ENCODE measurements at places on chromosomes 3 and 15. TPM values are rescaled to one million over a fixed set of nuclear protein-coding genes. Genes with fewer than 3 reads are reported as not detected.

DNA sequence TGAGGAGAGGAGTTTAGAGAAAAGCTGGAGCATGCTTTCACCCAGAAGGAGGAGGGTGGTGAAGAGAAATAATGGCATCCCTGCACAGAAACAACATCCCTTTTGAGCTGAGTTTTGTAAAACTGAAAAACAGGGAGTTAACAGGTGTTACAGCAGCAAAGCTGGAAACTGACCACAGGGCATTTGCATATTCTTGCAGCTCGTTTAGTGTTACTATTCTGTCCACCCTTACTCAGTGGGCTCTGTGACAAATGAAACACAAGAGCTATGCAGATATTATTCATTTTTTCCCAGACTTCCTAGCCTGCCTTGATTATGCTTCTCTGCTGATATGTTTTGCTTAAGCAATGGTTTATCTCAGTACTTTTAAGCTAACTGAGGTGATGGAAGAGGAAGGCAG, 272.0 kb downstream of the NEK10 start:
- H3K27ac ChIP-seq, result no peak overlapping the region
- DNase-seq, result no peak
- H3K4me1 ChIP-seq, result no peaks in the 10 kb centered on the region

GRCh38 chr15:101136381-101137268, 115.2 kb downstream of the CHSY1 start:
- H3K27ac ChIP-seq, result no peak overlapping the region
- H3K36me3 ChIP-seq, result no peaks in the 10 kb centered on the region
- no peak overlapping the region for H3K4me3 ChIP-seq
- no peaks in the 10 kb centered on the region for H3K27me3 ChIP-seq
- DNase-seq, result no peak

The LRRC31 gene
- not detected for total RNA-seq

The MYRIP gene
- not detected for total RNA-seq

DNA sequence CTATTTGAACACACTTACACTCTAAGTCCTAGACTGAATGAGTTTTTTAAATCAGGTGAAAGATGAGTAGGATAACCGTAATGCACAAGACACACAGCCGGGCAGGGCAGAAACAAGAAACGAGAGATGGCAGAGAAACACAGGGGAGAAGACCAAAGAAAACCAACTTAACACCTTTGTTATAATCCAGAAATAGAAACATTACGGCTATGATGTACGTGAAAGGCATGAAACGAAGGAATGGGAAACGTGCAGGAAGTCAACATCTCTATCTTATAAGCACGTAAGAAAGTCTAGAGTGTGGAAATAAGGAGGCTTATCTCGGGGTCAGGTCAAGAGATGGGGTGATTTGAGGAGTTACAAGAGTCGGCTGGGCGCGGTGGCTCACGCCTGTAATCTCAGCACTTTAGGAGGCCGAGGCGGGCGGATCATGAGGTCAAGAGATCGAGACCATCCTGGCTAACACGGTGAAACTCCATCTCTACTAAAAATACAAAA, 1.9 kb upstream of the TNFSF10 start:
- H3K27ac ChIP-seq, result no peak overlapping the region
- no peak overlapping the region for H3K4me3 ChIP-seq
- no peaks in the 10 kb centered on the region for H3K27me3 ChIP-seq

The RFTN1 gene
- 56.4 TPM for total RNA-seq

DNA sequence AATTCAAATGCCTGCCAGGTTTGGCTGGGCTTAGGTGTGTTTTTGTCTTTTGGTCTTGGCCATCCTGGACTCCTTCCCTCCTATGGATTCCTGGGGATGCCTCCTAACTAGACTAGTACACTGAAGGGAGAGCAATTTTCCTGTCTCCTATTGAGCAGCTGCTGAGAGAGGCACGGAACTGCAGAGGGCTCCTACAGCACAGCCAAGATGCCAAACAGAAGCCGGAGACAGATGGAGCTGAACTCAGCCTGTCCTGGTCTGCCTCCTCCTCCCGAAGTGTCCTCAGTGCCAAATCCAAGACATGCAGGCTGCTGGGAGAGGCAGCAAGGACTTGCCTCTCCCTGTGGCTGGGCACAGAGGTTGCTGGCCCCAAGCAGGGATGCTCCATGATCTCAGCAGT, 256.6 kb upstream of the PROK2 start:
- no peaks in the 10 kb centered on the region for H3K36me3 ChIP-seq
- H3K27ac ChIP-seq, result no peak overlapping the region
- no peaks in the 10 kb centered on the region for H3K4me1 ChIP-seq
- no peaks in the 10 kb centered on the region for H3K27me3 ChIP-seq
- H3K4me3 ChIP-seq, result no peak overlapping the region

GRCh38 chr3:40873476-40873875, 325.8 kb upstream of the CTNNB1 start:
- H3K36me3 ChIP-seq, result no peaks in the 10 kb centered on the region
- no peaks in the 10 kb centered on the region for H3K27me3 ChIP-seq
- H3K27ac ChIP-seq, result no peak overlapping the region
- DNase-seq, result no peak
- H3K4me1 ChIP-seq, result no peaks in the 10 kb centered on the region

- DNase-seq, result peak; percentile 5
- no peaks in the 10 kb centered on the region for H3K36me3 ChIP-seq
- no peaks in the 10 kb centered on the region for H3K27me3 ChIP-seq
- H3K4me3 ChIP-seq, result no peak overlapping the region
- no peak overlapping the region for H3K27ac ChIP-seq
These were observed 72.7 kb downstream of the DZIP3 start for GRCh38 chr3:108662142-108662738.

DNA sequence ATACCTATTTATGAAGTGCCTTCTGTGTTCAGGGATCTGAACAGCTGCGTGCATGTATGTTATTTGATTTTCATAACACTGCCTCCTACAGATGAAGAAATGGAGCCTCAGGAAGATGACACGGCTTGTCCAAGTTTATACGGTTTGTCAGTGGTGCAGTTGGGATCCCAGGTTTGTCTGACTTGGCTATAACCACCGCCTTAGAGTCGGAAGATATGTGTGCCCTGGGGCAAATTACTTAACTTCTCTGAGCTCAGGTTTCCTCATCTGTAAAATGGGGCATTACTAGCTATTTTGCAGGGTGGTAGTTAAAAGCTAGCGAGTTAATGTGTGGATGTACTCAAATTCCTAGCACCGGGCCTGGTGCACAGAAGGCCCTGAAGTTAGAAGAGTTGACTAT, 54.1 kb upstream of the ANP32A start:
- no peaks in the 10 kb centered on the region for H3K36me3 ChIP-seq
- peaks cover 17% of the 10 kb centered on the region for H3K27me3 ChIP-seq
- no peak overlapping the region for H3K27ac ChIP-seq
- peaks cover 6% of the 10 kb centered on the region for H3K4me1 ChIP-seq
- DNase-seq, result no peak
- no peak overlapping the region for H3K4me3 ChIP-seq

- no peak overlapping the region for H3K27ac ChIP-seq
- DNase-seq, result no peak
- H3K4me1 ChIP-seq, result peaks cover 8% of the 10 kb centered on the region
These were observed 12.7 kb downstream of the SEMA3G start for GRCh38 chr3:52432225-52432624.

DNA sequence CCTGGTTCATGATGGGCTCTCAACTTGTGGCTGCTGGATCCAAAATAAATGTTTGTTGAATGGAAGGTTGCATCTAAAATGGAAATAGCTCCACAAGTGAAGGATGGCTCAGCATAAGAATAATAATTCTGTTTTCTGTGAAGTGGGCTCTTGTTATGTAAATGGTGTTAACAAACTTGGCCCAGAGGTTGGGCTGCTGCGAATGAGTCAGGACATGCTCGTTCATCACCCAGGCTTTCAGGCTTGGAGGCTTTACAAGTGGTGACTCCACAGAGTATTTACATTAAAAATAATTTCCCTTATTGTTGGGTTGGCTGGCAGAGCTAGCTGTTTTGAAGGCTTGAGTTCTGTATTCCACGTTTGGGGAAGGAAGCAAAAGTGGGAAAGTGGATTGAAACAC, 60.5 kb downstream of the ITGB5 start:
- no peaks in the 10 kb centered on the region for H3K36me3 ChIP-seq
- no peaks in the 10 kb centered on the region for H3K27me3 ChIP-seq
- H3K4me1 ChIP-seq, result no peaks in the 10 kb centered on the region
- H3K4me3 ChIP-seq, result no peak overlapping the region
- no peak overlapping the region for H3K27ac ChIP-seq

- no peak overlapping the region for H3K27ac ChIP-seq
- H3K36me3 ChIP-seq, result no peaks in the 10 kb centered on the region
- H3K27me3 ChIP-seq, result no peaks in the 10 kb centered on the region
These were observed 127.3 kb upstream of the ROPN1 start for GRCh38 chr3:124119056-124119716.

The HRH1 gene
- not detected for total RNA-seq

- H3K27ac ChIP-seq, result no peak overlapping the region
- H3K27me3 ChIP-seq, result no peaks in the 10 kb centered on the region
- no peaks in the 10 kb centered on the region for H3K36me3 ChIP-seq
- no peaks in the 10 kb centered on the region for H3K4me1 ChIP-seq
- no peak for DNase-seq
- no peak overlapping the region for H3K4me3 ChIP-seq
These were observed 439.5 kb downstream of the PDCD6IP start for GRCh38 chr3:34237946-34238345.

DNA sequence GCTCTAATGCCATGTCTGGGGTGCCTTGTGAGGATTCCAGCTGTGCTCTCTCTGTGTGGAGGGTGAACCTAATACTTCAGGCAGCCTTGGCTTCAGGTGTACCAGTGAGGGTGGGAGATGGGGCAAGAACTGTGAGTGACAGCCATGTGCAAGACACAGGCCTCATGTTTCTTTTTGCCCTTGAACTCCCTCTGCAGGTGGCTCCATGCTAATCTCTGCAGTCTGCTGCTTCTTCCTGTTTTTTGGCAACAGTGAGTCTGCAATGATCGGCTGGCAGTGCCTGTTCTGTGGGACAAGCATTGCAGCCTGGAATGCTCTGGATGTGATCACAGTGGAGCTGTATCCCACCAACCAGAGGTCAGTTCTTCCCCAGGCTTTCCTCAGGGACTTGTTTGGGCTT, 189.3 kb downstream of the SV2B start:
- no peaks in the 10 kb centered on the region for H3K36me3 ChIP-seq
- H3K4me1 ChIP-seq, result peaks cover 3% of the 10 kb centered on the region
- no peak overlapping the region for H3K4me3 ChIP-seq
- H3K27ac ChIP-seq, result no peak overlapping the region

The IFT122 gene
- 22.7 TPM for total RNA-seq
